Amygdala (tissue), 56 donors: ENCODE measurements at places on chromosomes 1 and 21.

GRCh38 chr1:22665752-22666151, 12.7 kb downstream of the C1QB start:
- peak; percentile 26 for DNase-seq

- no peak for DNase-seq
Measured at GRCh38 chr1:14759843-14760242, 161.4 kb downstream of the KAZN start.

DNA sequence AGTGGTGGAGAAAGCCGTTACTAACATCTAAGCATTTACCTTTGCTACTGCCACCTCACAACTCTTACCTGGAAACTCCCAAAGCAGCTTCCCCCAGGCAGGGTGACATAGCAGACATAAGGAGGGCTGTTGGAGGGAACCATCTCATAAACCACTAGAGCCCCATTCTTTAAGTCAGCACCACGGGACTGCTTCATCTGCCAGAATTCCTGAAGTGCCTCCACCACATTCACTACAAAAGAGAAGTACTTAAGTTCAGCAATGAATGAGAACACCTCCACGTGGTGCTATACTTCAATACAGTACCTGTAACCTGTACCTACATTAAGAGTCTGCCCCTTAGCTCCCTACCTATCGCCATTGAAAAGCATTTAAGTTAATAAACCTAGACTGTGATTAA, 10.3 kb downstream of the LIX1L start:
- no peak for DNase-seq

DNA sequence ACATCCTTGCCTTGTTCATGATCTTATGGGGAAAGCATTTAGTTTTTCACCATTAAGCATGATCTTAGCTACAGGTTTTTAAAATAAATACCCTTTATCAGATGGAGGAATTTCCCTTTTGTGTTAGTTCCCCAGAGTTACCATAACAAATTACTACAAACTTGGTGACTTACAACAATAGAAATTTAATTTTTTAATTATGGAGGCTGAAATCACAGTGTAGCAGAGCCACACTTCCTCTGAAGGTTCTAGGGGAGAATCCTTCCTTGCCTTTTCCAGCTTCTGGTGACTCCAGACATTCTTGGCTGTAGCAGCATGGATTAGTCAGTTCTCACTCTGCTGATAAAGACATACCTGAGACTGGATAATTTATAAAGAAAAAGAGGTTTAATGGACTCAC, 18.5 kb downstream of the MIGA1 start:
- DNase-seq, result no peak

- DNase-seq, result peak; percentile 41
Measured at GRCh38 chr1:66278260-66279021, 255.5 kb upstream of the SGIP1 start.

DNA sequence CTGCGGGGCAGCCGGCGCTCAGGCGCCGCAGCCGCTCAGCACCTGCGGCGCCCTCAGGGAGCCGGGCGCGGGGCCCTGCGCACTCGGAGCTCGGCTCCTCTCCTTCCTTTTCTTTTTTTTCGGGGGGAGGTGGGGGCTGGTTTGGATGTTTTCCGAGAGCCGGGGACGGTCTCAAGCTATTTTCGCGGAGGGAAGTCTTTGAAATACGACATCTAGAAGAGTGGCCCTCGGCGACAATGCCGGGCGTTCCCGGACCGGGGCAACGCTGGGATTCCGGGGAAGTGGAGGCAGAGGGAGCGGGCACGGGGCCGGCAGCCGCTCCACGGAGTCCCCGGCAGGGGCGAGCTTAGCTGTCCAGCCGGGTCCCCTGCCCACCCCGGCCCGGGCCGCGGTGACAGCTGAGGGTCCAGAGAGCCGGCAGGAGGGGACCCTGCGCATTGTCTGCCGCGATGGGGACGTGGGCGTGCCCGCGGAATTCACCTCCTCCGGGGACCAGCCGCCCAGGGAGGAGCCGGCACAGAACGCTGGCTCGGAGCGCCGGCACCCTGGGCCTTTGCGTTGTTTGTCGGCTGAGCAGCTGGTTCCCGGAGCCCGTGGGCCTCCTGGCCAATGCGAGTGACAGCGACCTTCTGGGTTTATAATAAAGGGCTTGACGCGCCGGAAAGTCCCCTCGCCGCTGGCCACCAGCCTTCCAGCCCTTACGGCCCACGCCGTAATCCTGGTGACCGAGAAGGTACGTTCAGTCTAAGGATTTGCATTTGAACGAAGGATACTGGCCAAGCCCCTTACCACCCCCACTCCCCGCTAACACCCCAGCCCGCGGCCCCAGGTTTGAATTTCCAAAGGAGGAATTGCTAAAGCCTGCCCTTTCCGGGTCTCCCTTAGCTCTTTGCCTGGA, 582 bp downstream of the SLC37A1 start:
- no peak for DNase-seq

DNA sequence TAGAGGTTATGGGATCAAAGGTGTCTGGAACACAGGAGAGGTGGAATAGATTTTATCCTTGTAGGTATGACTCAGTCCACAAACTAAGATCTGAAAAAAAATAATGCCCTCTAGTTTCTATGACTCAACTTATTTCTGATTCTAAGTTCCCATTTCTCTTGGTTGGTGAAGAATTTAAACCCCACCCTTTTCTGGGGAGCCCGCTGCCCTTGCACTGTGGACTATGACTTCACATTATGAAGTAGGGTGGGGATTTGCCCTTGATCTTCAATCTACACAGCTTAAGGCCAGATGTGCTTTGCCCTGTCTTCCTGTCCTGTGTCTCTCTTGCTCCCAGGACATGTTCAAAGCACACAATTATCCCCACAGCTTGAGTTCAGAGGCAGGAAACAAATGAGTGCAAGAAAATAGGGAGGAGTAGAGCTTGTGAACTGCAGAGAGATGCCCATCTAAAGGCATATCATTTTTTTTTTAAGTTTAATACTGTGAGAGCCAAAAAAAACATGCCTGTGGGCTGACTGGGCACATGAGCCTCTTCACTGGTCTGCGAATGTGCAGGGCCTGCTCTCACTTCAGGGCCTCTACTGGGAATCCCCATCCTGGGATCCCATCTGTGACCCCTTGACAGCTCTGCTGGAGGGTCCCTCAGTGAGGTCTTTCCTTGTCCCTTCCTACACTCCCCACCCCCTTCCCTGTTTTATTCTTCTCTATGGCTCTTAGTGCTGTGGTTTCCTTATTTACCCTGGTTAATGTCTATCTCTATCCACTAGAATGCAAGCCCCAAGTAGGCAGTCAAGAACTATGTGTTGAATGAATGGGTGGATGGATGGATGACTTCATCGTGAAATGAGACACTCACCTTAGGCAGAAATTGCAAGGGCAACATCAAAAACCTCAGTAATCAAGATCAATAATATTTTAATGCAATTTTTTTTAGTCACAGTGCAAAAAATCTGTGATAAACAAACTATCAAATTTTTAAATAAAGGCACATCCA, 61.5 kb downstream of the CD58 start:
- DNase-seq, result no peak

DNA sequence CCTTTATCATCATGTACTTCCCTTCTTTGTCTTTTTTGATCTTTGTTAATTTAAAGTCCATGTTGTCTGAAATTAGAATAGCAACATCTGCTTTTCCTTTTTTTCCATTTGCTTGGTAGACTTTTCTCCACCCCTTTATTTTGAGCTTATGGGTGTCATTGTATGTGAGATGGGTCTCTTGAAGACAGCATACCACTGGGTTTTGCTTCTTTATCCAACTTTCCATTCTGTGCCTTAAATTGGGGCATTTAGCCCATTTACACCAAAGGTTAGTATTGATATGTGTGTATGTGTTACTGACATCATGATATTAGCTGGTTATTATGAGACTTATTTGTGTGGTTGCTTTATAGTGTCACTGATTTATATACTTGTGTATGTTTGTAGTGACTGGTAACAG, 50.2 kb downstream of the IFI44 start:
- no peak for DNase-seq

DNA sequence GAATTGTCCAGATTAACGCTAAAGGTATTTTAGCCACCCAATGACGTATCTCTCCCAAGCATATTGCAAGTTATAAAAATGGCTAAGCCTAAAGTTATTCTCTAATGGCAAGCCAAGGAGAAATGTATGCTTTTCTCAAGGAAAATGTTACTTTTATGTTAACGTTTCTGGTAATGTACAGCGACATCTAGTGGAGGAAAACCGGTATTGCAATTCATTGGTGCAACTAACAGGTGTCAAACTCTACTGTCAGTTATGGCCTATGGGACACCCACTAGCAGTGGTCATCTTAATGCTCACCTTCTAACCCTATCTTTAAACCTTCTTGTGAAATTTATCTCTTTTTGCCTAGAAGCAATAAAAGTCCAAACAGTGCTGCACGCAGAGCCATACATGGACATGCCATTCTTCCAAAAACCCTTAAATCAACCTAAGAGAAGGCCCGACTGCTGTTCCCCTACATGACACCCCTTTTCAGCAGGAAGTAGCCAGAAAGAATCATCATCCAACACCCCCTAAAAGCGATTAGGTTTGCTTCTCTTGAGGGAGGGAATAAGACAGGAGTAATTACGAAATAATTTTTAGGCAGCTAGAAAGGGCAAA, 68.7 kb upstream of the LRIF1 start:
- no peak for DNase-seq

DNA sequence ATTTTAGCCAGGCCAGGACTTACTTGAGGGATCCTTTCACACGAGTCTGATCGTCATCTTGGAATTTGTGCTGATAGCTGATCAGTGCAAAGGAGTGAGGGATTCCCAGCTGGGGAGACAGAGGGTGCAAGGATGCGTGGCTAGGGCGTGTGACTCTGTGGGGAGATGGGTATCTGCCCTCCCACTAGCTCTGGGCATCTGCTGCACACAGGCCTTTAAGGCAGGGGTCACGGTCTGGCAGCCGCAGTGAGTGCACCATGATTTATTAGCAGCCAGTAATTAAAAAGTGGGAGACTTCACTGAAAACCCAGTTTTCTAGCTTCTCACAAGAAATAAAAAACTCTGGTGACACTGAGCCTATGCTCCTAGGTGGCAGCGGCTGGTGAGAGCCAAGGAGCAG, 20.4 kb downstream of the THAP3 start:
- no peak for DNase-seq

- peak; percentile 2 for DNase-seq
Measured at GRCh38 chr1:63073309-63074306, 248.8 kb upstream of the FOXD3 start.

- DNase-seq, result no peak
Measured at GRCh38 chr1:102751111-102751510, 357.2 kb downstream of the COL11A1 start.

- DNase-seq, result no peak
Measured at GRCh38 chr1:243982447-243983018, 68.5 kb upstream of the ZBTB18 start.

DNA sequence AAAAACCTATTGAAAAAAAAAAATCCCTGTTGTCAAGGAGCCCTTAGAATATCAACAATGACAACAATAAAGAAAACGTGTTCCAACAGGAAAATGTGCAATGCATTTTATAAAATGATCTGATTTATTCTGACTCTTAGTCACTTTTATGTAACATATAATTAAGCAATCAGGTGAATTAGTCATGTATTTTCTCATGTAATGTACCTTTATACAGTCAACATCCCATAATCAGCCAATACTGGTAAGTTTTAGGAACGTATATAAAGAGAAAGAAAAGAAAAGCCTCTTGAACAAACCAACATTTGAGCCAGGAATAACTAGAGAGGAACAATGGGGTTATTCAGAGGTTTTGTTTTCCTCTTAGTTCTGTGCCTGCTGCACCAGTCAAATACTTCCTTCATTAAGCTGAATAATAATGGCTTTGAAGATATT, at the start of gene CLCA4:
CLCA4 (plus strand) TSS at position 292 of the 435 bp plus-strand sequence; CDS start at position 334, 42 bp downstream.
- no peak for DNase-seq

DNA sequence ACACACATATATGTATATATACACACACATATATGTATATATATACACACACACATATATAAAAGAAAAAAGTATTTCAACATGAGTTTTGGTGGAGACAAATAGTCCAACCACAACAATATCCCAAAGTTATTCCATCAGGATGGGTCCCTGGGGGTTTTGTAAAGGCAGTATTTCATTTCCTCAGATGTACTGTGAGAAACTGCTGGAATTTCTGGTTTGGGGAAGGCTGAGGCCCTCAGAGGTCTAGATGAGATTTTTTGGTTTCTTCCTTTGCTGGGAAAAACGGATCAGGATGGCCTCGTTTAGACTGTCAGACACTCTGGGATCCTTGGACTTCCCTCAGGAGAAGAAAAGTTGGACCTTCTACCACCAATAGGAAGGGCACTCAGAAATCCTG, 36.5 kb upstream of the TENT5B start:
- no peak for DNase-seq

GRCh38 chr1:97433094-97433823, 487.6 kb downstream of the DPYD start:
- DNase-seq, result no peak

DNA sequence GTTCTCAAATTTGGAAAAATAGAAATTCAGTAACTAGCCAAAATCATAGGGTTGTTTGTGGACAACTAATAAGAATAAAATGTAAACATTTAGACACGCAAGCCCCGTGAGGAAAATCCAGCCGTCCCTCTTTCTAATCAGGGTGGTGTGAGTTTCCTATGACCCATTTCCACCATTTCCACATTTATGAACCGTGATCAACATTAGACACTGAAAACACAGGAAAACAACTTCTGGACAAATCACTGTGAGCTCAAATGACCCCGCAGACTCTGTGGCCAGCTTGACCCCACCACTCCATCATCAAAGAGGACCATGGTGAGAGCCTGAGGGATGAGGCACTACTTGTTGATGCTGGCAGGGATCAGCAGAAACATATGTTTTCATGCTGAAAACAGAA, 101.0 kb downstream of the SIM2 start:
- DNase-seq, result no peak

- no peak for DNase-seq
Measured at GRCh38 chr1:20107796-20108195, 11.5 kb downstream of the PLA2G2D start.

- no peak for DNase-seq
Measured at GRCh38 chr1:19844731-19845495, 29.8 kb upstream of the RNF186 start.

DNA sequence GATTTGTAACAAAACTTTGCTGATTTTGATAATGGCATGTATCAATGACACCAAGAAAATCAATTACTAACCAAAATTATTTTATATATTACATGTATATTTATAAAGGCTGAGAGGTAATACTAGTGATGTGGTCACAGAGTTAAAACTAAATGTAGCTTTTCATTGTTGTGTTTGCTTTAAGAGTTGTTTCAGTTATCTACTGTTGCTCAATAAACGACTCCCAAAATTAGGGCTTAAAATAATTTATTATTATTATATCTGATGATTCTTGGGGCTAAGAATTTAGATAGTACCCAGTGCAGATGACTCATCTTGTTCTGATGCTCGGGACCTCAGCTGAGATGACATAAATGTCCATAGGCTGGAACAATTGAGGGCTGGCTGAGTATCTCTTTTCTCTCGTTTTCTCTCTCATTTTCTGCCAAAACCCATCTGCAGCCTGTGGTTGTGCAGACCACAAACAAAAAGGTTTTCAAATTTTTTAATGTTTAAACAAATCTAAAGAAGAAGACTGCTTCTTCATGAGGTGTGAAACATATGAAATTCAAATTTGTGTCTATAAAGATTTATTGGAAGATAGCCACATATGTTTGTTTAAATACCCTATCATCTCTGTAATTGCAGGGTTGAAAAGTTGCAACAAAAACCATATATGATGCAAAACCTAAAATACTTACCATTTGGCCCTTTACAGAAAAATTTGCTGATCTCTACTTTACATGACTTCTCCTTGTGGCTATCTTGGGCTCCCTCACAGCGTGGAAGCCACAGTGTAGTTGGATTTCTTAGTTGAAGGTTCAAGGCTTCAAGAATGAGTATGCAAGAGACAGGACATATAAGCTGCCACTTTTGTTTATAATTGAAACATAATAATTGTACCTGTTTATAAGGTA, 14.8 kb upstream of the PTPRC start:
- DNase-seq, result no peak
